ENCODE measurements at places on chromosomes 1 and 21. TPM values are rescaled to one million over a fixed set of nuclear protein-coding genes. Genes with fewer than 3 reads are reported as not detected.

Gene ATAD3B
- 33.2 TPM for polyA plus RNA-seq

Gene PLD5
- polyA plus RNA-seq = 0.58 TPM

Gene MANEAL
- polyA plus RNA-seq = 3.5 TPM

Gene GUK1
- 306 TPM for polyA plus RNA-seq

GRCh38 chr21:43697758-43698643 lies 20.9 kb upstream of the PDXK start:
- DNase-seq = no peak

DNA sequence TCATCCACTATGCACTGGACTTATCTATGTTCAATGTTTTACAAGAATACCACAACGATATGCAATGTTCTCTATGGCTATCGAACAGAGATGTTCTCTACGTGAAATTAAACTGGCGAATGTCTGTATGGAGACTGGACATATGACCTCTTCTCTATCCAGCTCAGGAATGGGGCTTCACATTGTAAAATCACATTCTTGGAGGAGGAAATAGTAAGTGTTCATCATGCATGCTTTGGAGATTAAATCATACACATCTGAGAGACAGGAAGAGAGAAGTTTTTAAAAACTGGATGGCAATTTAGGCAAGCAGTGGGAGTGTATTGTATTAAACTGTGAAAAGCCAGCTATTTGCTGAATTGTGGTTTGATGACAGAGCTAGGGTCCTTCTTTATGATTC lies 47.9 kb upstream of the RGL1 start:
- DNase-seq = no peak

- DNase-seq = no peak
These were observed 1227.1 kb downstream of the NCAM2 start for GRCh38 chr21:22225299-22225698.

GRCh38 chr1:226697151-226697928 lies 41.7 kb downstream of the ITPKB start:
- DNase-seq = peak; percentile 37

All from hepatocyte (in vitro differentiated cells).